Nucleus accumbens (tissue), 56 donors: ENCODE measurements at places on chromosomes 2 and 18.
A peak's percentile ranks its signal among the peaks of the same experiment; 100 is the strongest.

DNA sequence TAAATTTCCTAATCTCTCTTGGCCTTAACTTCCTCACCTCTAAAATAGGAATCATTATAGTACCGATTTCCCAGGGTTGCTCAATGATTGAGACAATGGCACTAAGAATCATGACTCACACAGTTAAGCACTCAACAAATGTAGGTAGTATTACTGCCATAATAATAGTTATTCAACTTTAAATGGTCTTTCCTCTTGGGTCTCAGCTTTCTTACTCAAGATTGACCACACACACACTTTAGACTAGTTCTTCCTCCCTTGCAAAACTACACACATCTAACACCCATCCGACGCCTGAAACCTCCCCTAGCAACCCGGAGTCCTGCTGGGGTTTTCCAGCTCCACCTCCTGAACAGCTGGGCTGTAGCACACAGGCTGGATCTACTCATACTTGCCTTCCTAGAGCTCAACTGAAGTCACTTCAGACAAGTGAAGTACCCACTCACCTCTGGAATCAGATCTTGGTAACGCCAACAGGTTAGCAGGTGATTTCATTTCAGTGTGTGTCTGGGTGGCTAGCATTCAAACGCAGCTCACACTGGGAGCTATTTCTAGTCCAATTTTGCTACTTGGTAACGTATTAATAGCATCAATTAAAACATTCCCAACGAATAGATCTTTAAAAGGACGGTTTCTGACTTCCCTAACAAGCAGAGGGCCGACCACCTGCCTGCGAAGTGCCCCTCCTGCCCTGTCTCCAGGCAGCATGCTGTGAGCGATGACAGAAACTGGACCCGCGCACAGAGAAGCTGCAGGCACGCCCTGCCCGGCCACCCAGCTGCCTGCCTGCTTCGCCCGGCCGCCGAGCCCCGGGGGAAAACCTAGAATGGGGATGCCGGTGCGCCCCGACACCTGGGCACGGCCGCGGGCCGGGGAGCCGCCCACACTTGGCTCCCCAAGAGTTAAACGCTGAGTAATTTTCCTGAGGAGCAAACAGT lies 1.1 kb downstream of the UXS1 start:
- no peak for DNase-seq

- no peak for DNase-seq
These were observed 12.5 kb downstream of the BABAM2 start for GRCh38 chr2:27903018-27903417.

- no peak for DNase-seq
These were observed 491.6 kb downstream of the RIT2 start for GRCh38 chr18:42623935-42624334.

DNA sequence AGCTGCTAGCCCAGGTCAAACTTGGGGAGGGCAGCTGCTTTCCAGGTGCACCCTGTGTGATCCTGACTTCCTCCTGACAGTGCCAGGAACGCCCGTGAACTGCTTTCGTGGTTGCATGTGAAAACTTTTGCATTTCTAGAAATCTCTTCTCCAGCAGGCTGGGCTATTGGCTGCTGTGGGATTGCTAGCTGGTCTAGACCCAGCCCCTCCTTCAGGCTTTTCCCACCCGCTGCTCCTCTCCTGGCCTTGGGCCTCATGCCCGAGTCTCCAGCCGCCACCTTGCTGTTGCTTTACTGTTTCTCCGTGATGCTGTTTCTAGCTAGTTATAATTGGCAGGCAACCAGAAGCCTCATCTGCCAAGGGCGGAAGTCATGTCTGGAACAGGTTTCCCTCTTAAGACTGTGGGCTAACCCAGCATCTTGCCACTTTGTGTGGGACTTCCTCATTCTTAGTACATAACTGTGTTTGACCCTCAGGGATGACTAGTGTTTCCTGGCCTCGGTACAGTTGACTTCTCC lies 27.0 kb upstream of the MGAT4A start:
- DNase-seq: peak; percentile 34

DNA sequence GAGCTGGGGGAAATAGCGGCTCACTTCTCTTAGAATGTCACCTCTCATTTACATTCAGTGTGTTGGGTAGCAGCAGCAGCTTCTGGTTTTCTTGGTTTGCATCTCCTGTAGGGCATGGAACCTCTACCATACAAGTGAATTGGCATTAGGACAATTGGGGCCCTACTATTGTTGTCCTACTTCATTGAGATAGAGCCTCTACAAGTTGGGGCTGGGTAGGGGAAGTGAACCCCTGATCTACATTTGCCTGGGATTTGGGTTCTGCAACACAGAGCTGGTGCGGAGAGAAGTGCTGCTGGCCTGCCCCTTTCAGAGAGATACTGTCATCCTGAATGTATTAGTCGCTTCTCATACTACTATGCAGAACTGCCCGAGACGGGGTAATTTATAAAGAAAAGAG lies 391.6 kb upstream of the HS6ST1 start:
- DNase-seq: no peak

GRCh38 chr2:102473020-102473419 lies at the start of gene SLC9A4:
SLC9A4 (plus strand) TSS chr2:102473226; CDS start chr2:102473760, 534 bp downstream.
- DNase-seq: no peak

DNA sequence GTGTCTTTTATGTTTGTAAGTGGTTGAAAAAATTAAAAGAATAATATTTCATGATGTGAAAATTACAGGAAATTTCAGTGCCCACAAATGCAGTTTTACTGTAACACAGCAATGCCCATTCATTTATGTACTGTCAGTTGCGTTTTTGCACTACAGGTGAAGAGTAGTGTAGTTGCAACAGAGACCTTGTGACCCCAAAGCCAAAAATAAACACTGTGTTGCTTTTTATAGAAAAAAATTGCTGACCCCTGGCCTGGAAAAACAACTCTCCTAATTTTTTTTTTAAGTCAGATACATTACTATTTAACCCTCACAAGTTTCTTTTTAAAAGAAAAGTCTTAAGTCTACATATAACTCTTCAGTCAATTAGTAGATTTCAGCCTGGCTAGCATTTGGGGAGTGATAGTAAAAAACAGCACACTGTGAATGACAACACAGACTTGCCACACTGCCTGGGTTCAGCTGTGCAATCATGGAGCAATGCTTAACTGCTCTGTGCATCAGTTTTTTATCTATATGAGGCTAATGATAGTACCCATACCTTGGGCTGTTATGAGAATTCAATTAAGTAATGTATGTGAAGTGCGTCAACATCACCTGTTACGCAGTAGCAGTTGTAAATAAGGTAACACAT lies 8.1 kb downstream of the KLHL14 start:
- DNase-seq: no peak

DNA sequence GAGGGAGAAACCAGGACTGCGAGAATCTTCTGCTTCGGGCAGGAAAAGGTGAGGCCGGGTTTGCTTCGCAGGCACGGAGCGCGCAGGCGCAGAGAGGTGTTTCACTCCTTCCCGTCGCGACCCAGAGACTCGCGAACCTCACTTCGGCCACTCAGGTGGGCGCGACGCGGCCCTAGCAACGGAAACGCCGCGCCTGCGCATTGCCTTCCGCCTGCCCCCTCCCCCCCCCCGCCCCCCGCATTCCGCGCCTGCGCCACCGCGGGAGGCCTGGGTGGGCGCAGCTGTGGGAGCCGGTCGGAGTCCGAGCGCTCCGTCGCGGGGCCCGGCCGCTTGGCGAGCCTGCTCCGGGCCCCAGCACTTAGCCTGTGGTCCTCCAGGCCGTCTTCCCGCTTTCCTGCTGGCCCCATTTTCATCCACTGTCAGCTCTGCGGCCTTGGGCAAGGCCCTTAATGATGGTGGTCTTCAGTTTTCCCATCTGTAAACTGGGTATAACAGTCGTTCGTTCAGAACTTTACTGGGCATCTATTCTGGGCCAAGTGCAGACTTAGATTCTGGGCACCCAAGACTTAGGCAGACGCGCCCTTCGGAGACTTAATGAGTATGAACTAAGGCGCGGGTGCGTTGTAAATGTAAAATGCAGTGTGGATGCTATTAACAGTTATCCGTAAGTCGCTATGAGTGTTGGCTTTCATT lies 62.1 kb upstream of the ACKR3 start:
- DNase-seq: no peak

DNA sequence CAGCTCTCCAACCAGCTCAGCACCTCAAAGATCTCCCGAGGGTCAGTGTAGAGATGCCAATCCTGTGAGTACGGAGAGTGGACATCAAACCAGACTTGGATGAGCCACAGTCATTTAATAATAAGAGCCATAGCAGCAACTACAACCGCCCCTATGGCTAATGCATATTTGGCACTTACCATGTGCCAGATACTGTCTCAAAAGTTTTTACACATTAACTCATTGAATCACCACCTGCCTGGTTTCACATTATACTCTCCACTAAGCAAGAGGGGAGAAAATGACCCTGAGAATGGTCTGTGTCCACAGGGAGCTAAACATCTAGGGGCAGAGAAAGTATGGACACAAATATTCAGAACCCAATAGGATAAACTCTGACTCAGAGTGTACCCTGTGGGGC lies 2.6 kb downstream of the CNPPD1 start:
- DNase-seq: no peak

DNA sequence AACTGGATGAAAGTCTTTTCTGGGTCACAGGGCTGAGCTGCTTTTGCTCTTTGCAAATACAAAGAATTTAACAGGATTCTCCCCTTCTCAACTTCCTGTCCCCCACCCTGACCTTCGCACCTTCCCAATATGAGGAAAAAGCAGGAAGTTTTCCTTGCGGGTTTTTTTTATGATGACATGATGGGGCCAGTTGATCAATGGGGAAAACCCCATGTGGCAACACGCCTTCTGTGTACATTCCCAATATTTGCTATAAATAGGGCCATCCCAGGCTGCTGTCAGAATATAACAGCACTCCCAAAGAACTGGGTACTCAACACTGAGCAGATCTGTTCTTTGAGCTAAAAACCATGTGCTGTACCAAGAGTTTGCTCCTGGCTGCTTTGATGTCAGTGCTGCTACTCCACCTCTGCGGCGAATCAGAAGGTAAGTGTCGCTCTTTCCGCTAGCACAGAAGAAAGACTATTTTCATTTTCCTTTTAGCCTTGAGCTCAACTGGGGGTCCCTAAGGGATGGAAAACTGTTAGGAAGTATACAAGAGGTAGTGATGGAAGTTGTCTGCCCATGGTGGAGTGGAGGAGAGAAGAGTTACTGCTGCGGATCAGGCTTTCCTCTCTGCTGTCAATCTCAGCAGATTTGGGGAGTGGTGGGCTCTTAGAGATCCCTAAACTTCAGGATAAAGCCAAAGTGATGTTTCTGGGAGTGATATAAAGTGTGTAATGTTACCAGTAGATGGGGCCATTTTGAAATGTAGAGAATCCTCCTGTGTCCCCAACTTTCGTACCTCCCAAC lies at the start of gene CCL20:
Gene CCL20 (plus strand): TSS at position 281 of the 792 bp plus-strand sequence. CDS start 70 bp downstream, at position 351.
- DNase-seq: no peak

- DNase-seq: no peak
These were observed 3.3 kb downstream of the CIB4 start for GRCh38 chr2:26637811-26638310.

GRCh38 chr18:10488017-10488416 lies 33.6 kb downstream of the APCDD1 start:
- no peak for DNase-seq

DNA sequence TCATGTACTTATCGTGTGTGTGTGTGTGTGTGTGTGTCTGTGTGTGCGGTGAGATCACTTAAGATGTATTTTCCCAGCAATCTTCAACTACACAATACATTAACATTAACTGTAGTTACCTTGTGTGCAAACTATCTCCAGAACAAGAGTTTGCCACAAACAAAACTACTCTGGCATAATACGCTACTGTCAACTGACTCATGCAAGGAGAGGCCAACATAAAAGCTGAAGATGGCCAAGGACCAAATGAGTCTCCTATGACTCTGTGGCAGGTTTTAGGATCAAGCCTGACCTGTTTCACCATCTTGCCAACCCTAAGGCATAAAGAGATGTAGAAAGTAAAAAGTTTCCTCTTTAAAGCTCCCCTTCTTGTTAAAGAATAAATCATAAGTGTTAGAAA lies 20.1 kb downstream of the CYB5A start:
- no peak for DNase-seq

DNA sequence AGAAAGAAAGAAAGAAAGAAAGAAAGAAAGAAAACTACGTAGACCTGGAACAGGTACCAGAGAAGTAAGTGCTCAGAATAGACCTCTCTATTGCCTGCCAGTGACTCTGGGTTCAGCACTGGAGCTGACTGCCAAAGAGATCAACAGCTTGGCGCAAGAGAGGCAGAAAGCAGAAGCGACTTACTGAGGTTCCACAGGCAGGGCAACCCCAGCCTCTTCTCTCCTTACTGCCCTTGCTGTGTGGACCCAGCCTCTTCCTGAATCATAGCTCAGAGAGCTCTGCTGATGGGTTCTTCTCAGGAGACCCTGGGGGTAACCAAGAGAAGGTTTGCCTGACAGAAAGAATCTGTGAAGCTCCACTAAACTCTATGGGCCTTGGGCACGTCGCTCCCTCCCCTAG lies 7.1 kb downstream of the CAPN13 start:
- no peak for DNase-seq

GRCh38 chr2:234483568-234484251 lies 13.2 kb downstream of the ARL4C start:
- DNase-seq: no peak

- DNase-seq: no peak
These were observed 58.5 kb downstream of the ADCY3 start for GRCh38 chr2:24861500-24861899.

DNA sequence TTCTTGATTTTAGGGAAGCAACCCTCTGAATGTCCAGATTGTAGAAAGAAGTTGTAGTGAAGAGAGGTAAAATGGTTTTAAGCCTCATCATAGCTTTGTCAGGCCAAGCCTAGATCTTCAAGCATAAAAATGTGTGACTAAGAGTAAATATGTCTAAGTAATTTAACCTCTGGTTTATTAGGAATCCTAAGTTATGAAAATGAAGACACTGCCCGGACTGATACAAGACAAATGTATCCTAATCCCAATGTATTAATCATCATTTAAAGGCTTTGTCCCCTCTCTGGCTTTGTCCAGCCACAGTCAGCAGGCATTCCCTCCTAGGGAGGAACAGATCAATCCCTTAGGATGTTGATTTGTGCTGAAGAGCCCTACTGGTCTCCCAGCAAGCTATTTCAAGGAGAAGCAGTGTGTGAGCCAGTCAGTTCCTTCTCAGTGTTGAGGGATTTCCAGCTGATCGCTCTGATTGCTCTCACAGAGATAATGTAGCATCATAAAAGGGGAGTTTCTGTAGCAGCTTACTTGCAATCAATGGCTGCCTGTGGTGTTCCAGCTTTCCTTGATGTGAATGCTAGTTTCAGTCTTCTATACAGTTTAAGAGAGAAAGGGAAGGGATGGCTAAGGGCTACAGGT lies 796.1 kb downstream of the EPHA4 start:
- no peak for DNase-seq

GRCh38 chr2:88450186-88450585 lies 2.3 kb downstream of the FOXI3 start:
- no peak for DNase-seq

DNA sequence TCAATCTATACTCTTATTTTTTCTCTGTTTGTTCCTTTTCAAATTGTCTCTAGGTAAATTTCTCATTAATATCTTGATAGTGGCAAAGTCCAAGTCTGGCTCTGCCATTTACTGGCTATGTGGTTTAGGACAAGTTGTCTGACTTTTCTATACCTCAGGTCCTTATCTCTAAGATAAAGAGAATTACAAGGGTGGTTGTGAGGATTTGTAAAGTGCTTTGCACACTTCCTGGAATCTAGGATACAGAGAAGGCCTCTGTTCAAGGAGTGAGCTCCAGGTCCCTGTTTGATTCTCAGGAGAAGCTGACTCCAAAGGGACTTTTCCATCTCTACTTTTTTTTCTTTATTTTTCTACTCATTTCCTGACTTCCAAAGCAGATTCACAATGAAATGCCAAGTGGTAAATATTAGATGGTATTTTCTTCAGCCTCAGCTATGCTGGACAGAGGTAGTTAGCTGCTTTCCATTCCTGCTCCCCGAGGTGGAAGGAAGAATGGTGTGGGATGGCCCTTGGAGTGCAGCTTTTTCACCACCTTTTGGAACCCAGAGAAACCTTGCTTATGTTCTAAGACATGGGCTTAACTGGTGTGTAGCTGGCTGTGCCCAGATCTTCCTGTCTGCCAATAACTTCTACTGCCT lies 90.5 kb downstream of the GALNT1 start:
- no peak for DNase-seq
